ENCODE measurements at places on chromosomes 5 and 9. TPM values are rescaled to one million over a fixed set of nuclear protein-coding genes. Genes with fewer than 3 reads are reported as not detected.

OLFM1 gene
- not detected for total RNA-seq

TLR4 gene
- 0.24 TPM for total RNA-seq

SPINK13 gene
- not detected for total RNA-seq

SURF4 gene
- 390 TPM for total RNA-seq

CTSL gene
- 2.4 TPM for total RNA-seq

LECT2 gene
- total RNA-seq = not detected

RC3H2 gene
- total RNA-seq = 45.0 TPM

CETN3 gene
- 26.0 TPM for total RNA-seq

ANGPTL2 gene
- total RNA-seq = not detected

FSD1L gene
- total RNA-seq = 3.9 TPM

FBLL1 gene
- total RNA-seq = 0.28 TPM

CTNND2 gene
- not detected for total RNA-seq

TESK1 gene
- 43.3 TPM for total RNA-seq

FOXI1 gene
- total RNA-seq = 0.64 TPM

PHPT1 gene
- total RNA-seq = 108 TPM

FUT7 gene
- total RNA-seq = 10.0 TPM

DMRTA1 gene
- not detected for total RNA-seq

TMOD1 gene
- 2.1 TPM for total RNA-seq

RNF183 gene
- not detected for total RNA-seq

SAPCD2 gene
- 20.8 TPM for total RNA-seq

OR13F1 gene
- total RNA-seq = not detected

PCDHGA11 gene
- total RNA-seq = 0.55 TPM

PCDHB10 gene
- not detected for total RNA-seq

All from natural killer cell treated with Interleukin-12 subunit alpha and Interleukin-12 subunit beta and Interleukin-15 and Interleukin-18, amount 100 ng/mL, for 72 hours (primary cell).